ENCODE measurements at places on chromosomes 4 and X.

DNA sequence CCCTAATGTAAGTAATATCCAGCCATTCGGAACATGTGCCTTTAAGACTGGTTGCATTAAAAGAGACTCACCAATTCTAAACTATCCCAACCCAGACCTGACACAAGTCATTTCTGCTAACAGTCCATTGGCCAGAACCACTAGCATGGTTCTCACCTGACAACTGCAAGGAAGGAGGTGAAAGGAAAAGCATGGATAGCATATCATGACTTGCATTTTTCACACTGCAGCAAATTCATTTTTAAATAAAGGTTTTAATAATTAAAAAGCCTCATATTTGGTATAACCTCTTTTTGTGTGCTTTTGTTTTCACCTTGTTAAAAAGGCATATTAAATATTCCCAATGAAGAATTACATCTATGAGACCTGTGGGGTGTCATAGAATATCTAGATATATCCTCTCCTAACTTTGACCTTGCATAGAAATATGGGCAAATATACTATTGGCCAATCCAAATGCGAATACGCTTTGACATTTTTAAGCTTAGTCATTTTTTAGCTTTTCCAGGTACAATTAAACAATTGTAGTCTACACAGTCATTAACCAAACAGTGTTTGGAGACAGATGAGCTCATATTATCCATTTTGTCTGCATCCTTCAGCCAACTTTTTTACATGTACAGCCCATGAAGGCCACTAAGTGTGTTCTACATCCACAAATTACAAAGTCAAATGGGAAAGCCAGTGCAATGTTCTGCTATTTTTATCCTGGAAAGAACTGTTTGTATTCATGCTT is 295.3 kb downstream of the PDGFC start:
- no peak for DNase-seq

GRCh38 chr4:16461362-16461761 is 235.1 kb upstream of the TAPT1 start:
- no peak for DNase-seq

GRCh38 chr4:136750897-136751296 is 781.4 kb downstream of the PCDH18 start:
- peak; percentile 15 for DNase-seq

- DNase-seq: no peak
Measured at GRCh38 chr4:185700048-185700447, 111.9 kb downstream of the SORBS2 start.

DNA sequence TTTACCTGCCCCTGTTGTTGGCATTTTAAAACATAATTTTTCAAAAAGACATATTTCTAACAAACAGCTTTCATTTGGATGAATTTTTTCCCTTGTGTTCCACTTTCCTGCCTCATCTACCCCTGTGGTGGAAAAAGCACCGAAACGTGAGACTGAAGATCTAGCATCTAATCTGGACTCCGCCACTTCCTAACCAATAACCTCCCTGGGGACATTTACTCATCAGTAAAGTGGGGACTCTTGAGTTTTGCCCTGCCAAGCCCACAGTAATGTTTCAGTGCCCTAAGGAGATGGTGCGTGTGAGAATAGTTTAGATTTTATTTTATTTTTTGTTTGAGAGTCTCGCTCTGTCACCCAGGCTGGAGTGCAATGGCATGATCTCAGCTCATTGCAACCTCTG is 56.7 kb downstream of the ADGRG2 start:
- DNase-seq: no peak

- peak; percentile 67 for DNase-seq
Measured at GRCh38 chrX:110146521-110146920, 143.6 kb downstream of the TMEM164 start.

GRCh38 chr4:93217431-93217830 is 611.1 kb upstream of the ATOH1 start:
- DNase-seq: no peak

GRCh38 chr4:147799986-147800555 is 68.2 kb downstream of the ARHGAP10 start:
- DNase-seq: no peak

DNA sequence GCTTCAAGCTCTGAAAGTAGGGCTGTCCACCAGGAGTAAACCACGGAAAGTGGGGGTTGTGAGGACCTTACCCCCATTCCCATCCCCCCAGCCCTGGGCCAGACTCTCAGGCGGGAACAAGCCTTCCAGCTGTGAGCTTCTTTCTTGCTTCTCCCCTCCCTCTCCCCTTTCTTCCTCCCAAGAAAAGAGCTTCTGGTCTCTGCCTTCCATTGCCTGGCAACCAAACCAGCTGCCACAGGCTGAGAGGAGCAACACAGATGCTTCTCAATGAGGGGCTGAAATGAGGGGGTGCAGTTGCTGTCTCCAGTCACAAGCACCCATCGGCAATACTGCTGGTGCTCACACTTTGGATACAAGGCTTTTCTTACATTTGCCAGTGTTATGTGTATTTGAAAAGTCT is 72.5 kb downstream of the SLC16A2 start:
- no peak for DNase-seq

DNA sequence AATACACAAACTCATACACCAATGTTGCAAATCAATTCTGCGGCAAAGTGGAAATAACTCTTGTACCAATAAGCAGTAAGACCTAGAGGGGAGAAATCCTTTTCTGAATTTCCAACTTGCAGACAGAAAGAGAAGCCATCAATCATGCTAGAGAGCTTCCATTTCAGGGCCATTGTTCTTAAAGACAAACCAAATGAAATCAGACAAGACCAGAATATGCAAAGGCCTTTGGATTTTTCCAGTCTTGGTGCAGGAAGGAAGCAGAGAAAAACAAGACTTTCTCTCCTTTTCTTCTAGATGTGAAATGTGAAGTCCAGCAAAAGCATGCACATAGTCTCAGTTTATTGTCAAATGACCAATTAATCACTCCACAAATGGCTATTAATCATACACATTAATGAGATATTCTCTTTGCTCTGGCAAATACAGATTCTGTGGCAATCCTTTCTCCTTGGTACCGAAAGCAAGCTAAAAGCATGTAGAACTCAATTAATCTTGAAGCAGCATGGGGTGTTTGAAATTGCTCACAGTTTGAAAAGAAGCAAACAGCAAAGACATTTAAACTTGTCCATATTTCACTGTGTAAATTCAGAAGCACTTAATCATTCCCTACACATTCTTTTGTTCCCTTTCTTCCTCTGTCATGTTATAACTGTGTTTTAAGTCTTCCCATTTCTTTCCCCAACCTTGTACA is 466.1 kb downstream of the GPAT3 start:
- DNase-seq: no peak

DNA sequence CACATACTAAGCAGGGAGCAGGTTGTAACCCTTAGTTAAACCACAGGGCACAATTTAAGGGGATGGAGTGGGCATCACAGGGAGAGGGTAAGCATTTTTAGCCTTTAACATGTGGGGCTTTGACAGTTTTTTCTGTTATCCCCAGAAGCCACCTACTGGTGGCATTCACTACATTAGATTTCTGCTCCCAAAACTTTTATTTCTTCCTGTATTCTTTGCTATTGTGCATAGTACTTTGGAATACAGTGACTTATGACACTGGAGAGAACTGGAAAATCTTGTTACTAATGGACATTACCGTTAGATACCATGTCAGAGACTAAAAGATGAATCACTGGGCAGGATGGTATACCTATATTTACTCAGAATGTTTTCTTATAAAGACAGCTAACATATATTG is 7.3 kb downstream of the TRIM75 start:
- DNase-seq: no peak

DNA sequence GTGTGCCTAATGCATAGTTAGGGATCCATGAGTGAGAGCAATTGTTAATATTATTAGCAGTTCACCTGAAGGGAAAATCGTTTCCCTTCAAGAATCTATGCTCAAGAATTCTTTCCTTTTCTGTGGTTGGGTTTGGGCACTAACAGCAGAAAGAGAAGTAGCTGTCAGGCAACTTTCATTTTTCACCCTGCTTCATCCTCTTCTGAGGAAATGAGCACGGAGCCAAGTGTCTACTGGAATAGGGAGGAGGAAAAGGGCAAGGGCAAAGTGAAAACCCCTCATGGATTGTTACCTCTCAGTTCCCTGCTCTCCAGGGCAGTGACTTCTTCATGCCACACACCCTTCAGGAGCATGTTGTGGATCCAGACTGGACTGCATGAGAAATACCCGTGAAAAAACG is 2.6 kb upstream of the HPGDS start:
- no peak for DNase-seq

DNA sequence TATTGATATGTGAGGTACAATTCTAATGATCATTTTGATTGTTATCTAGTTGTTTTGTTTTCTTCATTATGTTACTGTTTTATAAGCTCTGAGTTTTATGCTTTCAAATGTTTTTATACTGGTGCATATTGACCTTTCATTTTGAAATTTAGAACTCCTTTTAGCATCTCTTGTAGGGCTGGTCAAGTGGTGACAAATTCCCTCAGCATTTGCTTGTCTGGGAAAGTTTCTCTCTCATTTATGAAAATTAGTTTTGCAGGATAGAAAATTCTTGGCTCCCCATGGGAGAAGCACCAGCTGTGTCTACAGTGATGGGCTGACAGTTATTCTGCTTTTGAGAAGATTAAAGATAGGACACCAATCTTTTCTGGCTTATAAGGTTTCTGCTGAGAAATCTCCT is 105.3 kb upstream of the SPRY1 start:
- DNase-seq: no peak

GRCh38 chr4:147160908-147161513 is 215.3 kb upstream of the TTC29 start:
- peak; percentile 81 for DNase-seq

DNA sequence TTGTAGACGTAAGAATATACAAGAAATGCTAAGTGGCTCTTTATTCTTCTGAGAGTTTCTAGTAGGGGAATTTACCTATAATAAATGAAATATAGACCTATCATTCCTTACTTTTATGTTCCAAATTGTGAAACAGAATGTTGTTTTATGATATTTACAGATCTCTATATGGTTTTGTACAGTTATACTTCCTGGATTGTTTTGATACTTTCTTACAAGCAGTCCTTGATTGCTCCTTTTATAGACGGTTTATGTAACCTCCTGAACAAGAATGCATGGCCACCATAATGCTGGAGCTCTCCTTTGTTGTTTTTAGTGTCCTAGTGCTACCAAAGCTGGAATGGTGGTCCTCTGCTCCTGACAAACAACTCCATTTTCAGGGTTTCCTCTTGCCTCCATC is 91.7 kb upstream of the RPA4 start:
- DNase-seq: no peak

- no peak for DNase-seq
Measured at GRCh38 chrX:98480606-98481005, 1596.9 kb downstream of the RPA4 start.

DNA sequence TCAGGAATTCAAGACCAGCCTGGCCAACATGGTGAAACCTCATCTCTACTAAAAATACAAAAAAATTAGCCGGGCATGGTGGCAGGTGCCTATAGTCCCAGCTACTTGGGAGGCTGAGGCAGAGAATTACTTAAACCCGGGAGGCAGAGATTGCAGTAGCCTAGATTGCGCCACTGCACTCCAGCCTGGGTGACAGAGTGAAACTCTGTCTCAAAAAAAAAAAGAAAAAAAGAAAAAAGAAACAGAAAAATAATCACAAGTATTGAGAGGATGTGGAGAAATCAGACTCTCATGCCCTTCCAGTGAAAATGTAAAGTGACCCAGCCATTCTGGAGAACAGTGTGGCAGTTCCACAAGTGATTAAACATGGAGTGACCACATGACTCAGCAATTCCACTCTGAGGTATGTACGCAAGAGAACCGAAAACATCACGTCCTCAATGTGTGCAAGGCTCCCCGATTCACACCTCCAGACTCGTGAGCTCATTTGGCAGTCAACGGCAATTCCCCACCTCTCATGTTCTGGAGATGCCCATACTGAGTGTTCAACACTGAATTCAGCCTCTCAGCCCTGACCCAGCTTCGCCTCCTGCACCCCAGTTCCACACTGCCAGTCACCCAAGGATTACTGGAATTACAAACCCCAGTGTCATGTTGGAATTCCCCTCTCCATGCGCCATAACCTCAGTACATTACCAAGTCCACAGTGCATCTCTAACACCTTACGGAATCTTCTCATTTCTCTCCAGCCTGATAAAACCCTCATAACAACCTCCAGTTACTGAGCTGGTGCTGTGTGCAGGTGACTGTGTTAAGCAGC is 21.1 kb downstream of the ACOX3 start:
- peak; percentile 25 for DNase-seq

GRCh38 chrX:48569958-48570357 is 4.3 kb upstream of the RBM3 start:
- DNase-seq: no peak

GRCh38 chr4:40144716-40145115 is 52.1 kb upstream of the RHOH start:
- no peak for DNase-seq

DNA sequence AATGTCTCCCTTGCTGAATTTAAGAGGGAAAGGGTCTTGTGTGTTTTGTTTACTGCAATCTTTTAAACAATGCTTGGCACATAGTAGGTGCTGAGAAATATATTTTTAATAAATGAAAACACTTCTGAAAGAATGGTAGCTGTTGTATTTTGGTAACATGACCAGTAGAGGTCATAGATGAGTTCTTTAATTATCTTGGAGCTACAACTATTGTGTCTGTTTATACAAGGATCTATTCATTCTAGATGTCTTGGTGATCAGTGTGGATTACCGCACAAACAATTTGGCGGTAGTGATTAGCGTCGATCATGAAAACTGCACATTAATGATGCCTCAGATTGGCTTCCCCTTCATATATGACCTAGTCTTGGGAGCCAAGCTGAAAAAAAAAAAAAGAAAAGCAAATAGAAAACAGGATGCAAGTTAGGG is 21.4 kb upstream of the SCRG1 start:
- peak; percentile 56 for DNase-seq

- no peak for DNase-seq
Measured at GRCh38 chr4:16344853-16345252, 118.6 kb upstream of the TAPT1 start.

- DNase-seq: peak; percentile 30
Measured at GRCh38 chr4:96354036-96354712, 514.3 kb downstream of the PDHA2 start.

DNA sequence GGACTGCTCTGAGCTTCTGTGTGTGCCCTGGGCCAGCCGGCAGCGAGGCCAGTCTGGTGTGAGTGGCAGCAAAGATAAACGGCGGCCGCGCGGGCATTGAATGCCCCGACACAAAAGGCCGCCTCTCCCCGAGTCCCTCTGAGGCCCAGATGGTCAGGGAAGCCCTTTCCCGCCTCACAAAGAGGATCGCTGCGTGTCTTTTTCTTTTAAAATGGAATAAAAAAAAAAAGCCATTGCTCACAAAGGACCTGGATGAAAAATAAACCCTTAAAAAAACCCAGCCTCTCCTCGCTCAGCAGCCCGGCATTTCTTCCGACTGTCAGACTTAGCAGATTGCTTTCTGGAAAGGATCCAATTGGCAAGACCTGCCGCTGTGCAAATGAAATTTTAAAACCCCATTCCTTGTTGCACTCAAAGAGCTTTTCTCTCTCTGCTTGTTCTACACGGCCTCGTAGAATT is 578.7 kb downstream of the BCOR start:
- DNase-seq: peak; percentile 51
